ENCODE measurements at places on chromosomes 1 and 21.
A peak's percentile ranks its signal among the peaks of the same experiment; 100 is the strongest.

GRCh38 chr1:155859881-155860871 is 809 bp downstream of the SYT11 start:
- DNase-seq: no peak

GRCh38 chr1:56473582-56474270 is 105.6 kb downstream of the PLPP3 start:
- DNase-seq: no peak

- DNase-seq: no peak
These were observed 25.3 kb downstream of the CACNA1E start for GRCh38 chr1:181508486-181509165.

DNA sequence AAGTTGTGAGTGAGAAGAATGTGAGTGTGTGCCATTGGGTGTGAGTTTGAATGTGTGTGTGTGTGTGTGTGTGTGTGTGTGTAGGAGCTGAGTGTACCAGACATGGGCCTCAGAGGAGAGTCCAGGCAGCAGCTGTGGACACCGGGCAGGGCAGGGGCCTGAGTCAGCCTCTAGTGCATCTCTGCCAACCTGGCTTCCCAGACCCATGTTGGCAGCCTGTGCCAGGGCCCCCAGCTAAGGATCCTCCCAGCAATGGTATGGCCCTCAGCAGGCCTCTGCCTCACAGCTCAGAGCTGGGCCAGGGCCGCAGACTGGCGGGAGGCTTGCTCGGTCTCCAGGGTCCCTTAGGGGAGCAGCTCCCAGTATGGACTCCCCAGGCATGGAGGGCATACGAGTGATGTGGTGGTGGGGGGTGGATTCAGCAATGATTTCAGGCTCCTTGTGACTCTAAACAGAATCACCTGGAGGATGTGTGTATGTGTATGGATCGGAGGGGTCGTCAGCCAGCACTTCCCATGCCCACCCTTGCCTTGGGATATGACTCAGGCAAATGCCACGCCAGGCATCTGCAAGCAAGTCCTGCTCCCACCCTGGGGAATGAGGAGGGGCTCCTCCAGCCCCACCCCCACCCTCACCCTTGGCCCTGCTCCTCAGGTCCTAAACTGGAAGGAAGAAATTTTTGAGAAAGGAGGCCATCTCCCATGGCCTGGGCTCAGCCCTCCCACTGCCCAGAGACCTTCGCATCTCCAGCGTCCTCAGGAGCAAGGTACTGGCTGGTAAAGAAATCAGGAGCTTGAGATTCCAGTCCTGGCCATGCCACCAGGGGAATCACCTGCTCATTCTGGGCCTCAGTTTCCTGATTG is 1.8 kb upstream of the FOXO6 start:
- DNase-seq: no peak

- DNase-seq: no peak
These were observed 25.4 kb downstream of the MDM4 start for GRCh38 chr1:204541626-204542025.

GRCh38 chr1:29664711-29665110 is 428.4 kb downstream of the PTPRU start:
- DNase-seq: no peak

- no peak for DNase-seq
These were observed 35.8 kb upstream of the OLFM3 start for GRCh38 chr1:102032534-102032933.

GRCh38 chr1:12634696-12635202 is 9.1 kb upstream of the AADACL4 start:
- DNase-seq: no peak

GRCh38 chr1:235495551-235495950 is 8.7 kb downstream of the B3GALNT2 start:
- DNase-seq: no peak

DNA sequence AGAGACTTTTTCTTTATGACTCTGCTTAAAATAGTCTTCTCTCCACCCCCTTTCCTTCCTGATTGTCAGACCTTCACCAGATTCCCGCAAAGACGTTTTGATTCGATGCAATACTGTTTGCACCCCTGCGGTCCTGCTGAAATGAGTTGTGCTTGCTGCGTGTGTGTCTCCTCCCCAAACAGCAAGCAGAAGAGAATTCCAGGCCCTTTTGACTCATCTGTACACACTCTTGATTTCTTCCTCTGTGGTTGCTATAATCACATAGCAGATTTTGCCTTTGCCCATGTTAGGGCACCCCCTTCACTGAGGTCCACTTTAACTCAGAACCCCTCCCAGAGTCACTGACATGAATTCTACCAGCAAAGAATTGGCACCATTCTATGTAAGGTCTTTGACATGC is 136.5 kb downstream of the ZZZ3 start:
- DNase-seq: no peak

- DNase-seq: no peak
These were observed 6.2 kb upstream of the POFUT2 start for GRCh38 chr21:45293726-45294401.

DNA sequence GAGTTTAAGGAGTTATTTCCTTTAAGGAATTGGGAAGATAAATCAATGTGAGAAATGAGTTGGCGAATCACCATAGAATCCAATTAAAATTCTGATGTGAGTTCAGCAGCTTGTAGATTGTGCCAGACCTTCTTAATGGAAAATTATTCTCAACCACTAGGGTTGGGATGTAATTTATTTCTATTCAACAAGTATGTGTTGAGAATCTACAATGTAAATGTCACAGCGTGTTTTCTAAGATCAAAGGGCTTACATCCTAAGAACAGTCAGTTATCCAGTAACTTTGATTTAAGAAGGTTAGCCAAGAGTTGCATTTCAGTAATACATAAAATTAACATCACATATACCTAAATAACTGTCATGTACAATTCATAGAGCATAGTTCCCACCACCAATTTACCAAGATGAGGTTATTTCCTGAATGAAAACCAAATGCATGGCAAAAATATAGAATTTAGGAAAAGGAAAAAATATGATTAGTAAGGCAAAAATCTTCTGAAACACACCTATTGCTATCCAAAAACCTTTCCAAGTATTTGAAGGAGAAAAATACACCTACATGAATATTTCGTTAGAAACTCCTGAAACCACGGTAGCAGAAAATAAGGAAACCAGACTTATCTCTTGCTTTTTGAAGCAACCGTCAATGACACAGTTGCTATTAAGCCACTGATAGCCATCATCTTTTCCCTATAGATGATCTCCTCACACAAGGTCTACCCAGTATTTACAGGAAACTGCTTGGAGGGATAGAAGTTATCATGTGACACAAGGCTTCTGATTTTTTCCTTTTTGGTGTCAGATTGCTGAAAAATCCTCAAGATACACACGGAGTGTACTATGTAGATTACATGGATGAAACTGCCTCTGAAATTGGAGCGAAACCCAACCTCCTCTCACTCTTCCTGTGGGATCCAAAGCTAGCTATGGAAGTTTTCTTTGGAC is 259.4 kb upstream of the POGK start:
- no peak for DNase-seq

GRCh38 chr1:20983297-20983889 is 193.3 kb downstream of the EIF4G3 start:
- no peak for DNase-seq

DNA sequence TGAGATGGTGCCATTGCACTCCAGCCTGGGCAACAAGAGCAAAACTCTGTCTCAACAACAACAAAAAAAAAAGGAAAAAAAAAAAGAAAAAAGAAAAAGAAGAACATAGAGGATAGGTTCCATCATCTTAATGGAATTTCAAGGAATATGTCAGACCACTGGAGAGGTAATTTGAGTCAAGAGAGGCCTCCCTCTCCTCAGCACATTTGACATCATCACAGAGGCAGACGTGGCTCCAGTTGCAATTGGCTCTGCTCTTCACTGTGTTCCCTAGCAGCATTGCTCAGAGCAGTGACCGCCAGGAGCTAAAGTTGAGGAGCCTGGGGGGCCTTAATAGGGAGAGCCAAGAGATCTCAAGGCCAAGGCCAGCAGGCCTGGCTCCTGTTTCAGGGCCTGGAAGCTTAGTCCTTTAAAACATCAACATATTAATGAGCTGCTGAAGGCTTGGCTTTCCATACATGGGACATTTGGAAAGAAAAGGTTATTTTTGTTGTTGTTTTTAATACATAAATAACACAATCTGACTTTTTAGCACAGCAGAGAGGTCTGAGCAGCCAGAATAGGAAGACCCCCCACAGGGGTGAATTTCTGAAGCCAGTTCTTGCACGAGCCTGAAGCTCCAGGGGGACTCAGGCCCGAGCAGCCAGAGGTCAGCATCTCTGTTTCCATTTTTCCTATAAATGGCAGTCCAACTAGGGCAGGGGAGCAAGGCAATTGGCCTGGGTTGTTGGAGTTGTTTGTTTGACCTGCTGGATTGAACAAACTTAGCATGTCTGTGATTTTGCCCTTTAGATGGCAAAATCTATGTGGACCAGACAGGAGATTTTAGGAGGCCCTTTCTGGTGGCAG is 118.3 kb upstream of the FGGY start:
- DNase-seq: no peak

GRCh38 chr1:206468571-206468970 is 1.7 kb upstream of the IKBKE start:
- no peak for DNase-seq

DNA sequence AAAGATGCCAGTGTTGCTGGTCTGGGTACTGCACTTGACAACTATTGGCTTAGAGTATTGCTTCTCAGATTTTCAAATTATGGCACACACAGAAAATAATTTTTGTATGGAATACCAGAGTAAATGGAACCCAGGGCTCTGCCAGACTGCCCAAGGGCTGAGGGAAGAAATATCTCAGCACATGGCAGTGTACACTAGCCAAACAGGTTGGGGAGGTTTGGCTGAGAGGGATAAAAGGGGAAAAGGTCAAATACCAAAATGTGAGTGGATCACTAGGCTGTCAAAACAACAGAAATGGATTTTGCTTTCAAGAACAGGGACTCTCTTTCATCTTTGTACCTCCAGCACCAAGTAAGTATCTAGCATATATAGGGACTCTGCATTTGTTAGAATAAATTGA is 3.0 kb upstream of the RGS8 start:
- no peak for DNase-seq

DNA sequence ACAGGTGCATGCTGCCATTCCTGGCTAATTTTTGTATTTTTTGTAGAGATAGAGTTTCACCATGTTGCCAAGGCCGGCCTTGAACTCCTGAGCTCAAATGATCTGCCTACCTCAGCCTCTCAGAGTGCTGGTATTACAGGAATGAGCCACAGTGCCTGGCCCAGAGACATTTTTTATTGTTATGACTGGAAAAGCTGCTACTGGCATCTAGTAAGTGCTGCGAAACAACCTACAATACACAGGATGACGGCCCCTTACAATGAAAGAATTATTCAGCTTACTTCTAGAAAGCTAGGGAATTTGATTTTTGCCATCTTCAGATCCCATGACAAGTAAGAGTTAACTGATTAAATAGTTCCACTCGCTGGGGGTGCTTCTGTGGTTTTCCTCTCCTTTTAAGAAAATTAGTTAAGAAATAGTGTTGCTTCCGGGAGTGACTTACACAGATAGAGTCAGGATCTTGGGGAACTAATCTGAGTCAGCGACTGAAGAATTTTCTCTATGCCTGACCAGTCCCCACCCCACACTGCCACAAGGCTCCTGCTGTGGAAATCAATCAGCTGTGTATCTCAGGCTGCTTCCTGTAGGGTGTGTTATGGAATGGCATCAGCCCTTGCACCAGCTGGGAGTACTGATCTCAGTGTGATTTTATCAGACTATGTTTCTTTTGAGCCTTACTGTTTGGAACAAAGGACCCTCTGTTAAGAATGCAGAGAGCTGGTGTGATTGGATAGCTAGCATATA is 93.0 kb upstream of the BMP8A start:
- no peak for DNase-seq

GRCh38 chr1:200228486-200228885 is 181.3 kb downstream of the ZNF281 start:
- DNase-seq: no peak

- DNase-seq: peak; percentile 61
These were observed 2.8 kb downstream of the HES3 start for GRCh38 chr1:6246497-6247467.

GRCh38 chr21:21997390-21998333 is 999.5 kb downstream of the NCAM2 start:
- no peak for DNase-seq

- no peak for DNase-seq
These were observed 60.4 kb downstream of the MRPS6 start for GRCh38 chr21:34133802-34134201.

DNA sequence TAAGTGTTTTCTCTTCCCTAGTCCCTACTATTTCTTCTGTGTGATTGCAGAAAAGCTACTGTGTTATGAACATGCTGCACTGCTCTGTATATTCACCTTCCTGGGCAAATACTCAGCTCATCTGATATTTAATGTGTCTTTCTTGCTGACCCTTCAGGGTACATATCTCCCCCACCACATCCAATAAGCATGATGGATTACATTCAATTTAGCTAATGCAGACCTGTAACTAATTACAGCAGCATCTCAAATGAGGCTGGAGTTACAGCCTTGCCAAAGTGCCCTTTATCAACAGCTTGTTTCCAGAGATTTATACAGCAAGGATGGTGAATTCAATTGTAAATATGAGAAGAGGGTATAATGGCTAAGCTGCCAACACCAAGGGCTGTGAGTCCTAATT is 144.0 kb downstream of the KCNH1 start:
- DNase-seq: no peak

DNA sequence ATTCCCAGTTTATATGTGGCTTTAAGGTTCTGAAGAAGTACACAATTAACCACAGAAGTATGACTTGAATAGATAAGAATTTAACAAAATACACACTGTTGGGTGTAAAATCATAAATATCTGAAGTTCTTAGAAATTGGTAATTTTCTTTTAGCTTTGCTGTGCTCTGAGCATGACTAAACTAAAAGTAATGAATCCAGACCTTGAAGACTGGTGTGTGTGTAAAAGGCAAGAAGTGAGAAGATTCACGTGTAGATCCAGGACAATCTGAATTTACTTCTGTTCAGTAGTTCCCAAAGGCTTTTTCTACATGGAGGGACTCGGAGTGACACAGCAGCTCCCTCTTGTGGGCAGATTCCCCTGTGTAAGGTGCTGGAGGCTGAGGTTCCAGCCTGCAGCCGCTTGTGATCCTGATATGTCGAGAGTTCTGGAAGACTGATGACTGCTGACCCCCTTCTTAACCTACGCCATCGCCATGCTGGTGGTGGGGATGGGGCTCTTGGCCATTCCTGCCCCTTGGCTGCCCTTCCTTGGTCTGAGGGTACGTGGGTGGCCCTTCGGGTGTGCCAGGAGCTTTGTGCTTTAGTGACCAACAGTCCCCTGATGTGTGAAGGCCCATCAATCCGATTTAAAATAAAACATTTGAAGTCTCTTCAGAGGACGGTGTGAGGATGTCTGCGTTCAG is 62.7 kb downstream of the ADARB1 start:
- peak; percentile 13 for DNase-seq

DNA sequence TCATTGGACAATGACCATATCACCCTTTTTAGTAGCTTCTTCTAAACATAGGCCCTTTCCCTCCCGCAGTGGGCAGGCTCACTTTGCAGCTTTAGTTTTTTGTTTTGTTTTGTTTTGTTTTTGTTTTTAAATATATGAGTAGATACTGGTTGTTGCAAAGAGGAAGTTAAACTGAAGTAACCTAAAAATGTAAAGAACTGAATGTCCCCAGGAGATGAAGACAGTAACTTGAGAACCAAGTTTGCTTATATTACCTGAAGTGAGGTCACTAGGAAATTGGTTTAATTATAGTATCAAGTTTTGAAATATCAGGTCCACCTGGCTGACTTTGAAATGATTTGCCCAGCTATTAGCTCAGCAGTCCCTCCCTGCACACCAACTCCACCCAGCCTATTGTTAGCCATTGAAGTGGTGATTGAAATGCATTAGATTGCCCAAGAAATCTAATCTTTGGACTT is 18.2 kb downstream of the SMAP2 start:
- no peak for DNase-seq
